ENCODE measurements at places on chromosomes 6 and 20.

DNA sequence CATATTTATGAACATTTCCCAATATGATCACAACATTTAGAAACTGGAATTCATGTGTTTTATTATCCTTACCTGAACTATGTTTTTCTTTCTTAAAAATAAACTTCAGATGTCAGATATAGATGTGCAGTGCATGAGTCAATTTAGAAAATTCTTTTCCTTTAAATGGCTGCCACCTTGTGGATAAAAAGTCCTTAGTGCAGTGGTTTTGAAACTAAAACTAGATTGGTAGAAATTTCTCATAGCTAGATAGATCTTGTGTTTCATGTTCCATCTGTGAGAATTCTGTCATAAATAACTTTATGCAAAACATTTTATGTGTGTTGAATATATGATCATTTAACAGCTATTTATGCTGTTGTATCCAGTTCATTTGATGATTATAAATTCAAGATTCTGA lies 134.9 kb downstream of the KLHL32 start:
- DNase-seq = peak; percentile 17

- no peak for DNase-seq
Observed at GRCh38 chr20:39960522-39961428, 728.3 kb downstream of the MAFB start.

GRCh38 chr6:36692220-36692619 lies 5.4 kb upstream of the RAB44 start:
- no peak for DNase-seq

- DNase-seq = no peak
Observed at GRCh38 chr6:79810185-79810705, 137.1 kb downstream of the ELOVL4 start.

DNA sequence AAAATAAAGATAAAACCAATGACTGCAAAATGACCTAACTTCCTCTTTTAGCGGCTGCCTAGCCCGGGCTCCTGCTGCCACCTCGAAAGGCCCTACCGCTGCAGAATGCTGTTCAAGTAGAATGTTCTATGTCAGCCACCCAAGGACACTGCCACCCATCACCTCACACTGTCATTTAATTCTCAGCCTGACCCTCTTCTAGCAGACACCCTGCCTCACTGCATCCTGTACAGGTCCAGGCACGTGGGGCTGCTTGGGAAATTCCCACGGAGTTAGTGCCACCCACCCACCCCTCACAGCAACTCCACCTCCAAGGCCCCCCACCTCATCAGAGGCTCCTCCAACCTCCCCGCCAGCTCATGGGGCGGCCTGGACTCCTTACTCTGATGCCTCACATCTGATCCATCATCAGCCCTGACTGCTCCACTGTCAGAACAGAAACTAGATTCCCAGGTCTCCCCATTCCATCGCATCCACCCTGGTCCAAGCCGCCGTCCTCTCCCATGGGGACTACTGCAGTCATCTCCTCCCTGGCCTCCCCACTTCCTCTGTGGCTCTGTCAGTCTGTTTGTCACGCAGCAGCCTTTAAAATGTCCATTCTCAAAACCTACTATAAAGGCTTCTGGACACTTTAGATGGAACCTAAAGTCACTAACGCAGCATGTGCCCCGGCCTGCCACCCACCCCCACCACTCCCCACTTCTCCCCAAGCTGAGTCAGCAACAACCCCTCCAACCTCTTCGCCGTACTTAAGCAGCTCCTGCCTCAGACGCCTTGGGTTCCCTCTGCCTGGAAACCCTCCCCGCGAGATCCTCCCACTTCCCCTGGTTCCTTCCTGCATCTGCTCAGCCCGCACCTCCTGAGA lies 17.0 kb downstream of the NFATC2 start:
- no peak for DNase-seq

DNA sequence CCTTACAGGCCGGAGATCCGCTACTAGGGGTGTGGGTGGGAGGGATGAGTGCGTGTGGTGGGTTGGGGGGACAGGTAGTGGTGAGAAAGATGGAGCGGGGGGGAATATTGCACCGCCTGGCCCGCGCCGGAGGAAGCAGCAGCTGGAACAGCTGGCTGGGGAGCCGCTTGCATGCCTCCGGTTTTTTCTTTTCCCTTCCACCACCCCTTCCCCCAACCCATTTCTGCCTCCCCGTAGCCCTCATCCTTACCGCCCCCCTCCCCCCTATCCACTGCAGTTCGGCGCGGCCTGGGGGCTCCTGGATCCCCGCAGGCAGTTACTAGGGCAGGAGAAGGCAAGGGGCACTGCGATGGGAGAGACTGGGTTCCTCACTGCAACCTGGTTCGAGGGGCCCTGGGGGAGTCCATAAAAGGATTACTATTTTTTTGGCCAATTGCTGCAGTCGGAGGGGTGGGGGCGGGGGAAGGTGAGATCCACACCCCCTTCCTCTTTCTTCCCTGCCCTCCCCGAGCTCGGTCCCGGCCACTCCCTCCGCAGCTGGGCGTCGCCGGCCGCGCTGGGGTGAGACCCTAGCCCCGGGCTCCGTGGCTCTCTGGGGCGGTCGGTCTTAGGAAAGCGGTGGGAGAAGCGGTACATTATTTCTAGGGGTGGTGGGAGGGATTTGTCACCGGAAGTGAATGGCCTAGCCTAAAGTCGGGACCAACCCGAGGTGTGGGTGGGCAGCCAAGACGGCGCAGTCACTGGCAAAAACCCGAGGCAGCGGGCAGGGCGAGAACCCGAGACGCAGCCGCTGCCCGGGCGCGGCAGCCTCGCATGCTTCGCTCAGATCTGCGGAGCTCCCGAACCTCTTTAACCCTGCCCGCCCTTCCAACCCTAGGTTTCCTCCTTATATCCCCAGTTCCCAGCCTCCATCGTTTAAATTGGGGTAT lies 824 bp upstream of the TBCC start:
- peak; percentile 62 for DNase-seq

GRCh38 chr20:4166726-4167035 lies 151.3 kb upstream of the RNF24 start:
- no peak for DNase-seq

DNA sequence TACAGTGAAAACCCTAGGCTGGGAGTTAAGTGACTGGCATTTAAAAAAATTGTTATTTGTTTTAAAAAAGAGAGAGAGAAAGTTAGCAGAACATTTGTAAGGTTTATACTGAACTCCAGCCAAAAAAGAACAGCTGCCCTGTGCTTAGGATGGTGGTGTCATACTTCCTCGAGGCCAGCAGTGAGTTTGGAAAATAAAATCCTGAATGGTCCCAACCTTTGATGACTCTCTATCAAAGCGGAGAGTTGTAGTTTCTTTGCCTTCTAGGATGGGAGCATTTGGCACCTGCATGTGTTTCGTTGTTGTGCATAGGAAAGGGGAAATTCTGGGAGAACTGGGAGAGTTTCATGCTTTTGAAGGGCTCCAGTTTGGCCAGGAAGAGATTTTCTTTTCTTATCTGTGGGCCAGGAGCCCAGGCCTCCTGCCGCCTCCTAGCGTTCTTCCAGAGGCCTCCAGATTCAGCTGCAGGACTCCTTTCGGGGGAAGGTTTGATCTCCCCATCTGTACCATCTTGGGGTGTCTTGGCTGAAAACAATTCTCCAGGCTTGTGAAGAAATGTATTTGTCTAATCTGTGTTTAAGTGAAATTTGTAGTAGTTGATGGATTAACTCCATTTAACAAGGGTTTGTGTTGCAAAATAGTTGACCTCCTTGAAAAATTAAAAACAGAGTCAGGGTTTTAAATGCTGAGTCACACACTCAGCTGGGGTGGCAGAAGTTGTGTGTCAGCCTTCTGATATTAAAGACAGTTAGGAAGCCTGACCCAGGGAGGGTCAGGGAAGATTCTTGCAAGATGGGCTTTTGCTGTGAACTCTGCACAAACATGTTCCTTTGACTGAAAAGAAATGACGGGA lies 63.4 kb downstream of the TXNDC5 start:
- DNase-seq = no peak

GRCh38 chr20:10004900-10005299 lies 29.9 kb upstream of the ANKEF1 start:
- no peak for DNase-seq

GRCh38 chr20:38228436-38228835 lies 32.1 kb downstream of the KIAA1755 start:
- DNase-seq = no peak

- DNase-seq = no peak
Observed at GRCh38 chr6:103313432-103313831, 1546.3 kb downstream of the HACE1 start.

DNA sequence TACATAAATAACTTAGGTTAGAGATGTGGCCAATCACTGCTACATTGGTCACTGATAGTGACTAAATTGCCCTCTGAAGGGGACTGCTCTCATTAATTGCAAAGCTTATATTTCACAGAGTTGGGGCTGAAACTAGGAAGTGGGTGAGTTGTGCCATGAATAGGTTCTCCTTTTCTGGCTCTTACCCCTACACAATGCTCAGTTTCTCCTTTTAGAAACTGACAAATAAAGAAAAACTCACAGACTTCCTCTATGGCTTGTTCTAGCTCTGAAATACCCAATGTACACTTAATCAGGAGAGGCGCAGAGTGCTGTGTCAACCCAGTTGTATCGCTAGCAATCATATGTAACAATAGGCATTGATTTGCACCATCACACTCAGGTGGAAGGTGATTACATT lies 41.2 kb upstream of the PROKR2 start:
- DNase-seq = no peak
